ENCODE measurements at places on chromosomes 5 and 9. TPM values are rescaled to one million over a fixed set of nuclear protein-coding genes. Genes with fewer than 3 reads are reported as not detected.

DNA sequence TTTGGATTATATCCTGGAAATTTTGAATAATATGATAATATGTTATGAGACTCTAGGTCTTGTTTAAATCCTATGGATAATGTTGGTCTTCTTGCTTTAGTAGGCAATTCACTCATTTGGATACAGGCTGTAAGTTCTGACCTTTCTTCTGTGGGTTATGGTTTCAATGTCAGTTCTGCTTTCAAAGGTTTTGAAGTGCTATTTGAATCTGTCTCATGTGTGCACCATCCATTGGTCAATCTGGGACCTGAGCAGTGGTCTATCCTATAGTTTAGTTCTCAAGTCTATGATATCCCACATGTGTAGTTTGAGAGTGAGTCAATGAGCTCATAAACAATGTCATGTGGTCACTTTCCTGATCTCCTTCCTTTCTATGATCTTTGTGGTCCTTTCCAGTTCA, 94.4 kb downstream of the RMI1 start:
- H3K27me3 ChIP-seq: peaks cover 4% of the 10 kb centered on the region
- no peaks in the 10 kb centered on the region for H3K4me1 ChIP-seq
- no peak overlapping the region for H3K4me3 ChIP-seq
- no peaks in the 10 kb centered on the region for H3K36me3 ChIP-seq
- no peak for DNase-seq
- H3K27ac ChIP-seq: no peak overlapping the region

DNA sequence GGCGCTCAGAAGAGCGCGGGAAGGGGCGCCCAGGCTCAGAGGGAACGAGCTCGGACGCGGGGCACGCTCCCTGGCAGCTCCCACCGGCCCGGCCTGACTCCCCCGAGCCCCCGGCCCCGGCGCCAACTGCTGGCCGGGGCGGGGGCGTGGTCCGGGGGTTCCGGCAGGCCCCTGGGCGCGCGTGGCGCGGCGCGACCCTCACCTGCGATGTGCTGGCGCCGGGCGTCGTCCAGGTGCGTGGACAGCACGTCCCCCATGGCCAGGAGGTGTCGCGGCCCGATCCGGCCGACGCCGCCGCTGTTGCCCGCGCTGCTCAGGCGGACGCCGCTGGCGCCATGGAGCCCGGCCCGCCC, 43.5 kb upstream of the STXBP1 start:
- peaks cover 41% of the 10 kb centered on the region for H3K4me1 ChIP-seq
- no peak overlapping the region for H3K27ac ChIP-seq
- H3K36me3 ChIP-seq: no peaks in the 10 kb centered on the region
- no peaks in the 10 kb centered on the region for H3K27me3 ChIP-seq

DNA sequence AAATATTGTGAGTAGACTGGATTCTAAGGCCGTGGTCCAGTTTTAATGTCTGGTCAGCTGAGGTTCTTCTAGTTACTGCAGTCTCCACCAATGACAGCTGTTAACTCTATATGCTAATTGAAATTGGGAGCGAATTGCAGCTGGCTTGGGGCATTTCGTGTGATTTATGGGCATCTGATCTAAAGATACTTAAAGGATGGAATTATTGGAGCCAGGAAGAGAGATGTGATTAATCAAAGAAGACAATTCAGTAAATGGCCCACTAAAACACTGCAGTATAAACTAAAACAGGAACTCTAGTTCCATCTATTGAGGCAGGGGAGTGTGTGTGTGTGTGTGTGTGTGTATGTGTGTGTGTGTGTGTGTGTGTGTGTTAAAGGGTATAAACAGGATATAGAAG, 157.5 kb upstream of the IQGAP2 start:
- no peak overlapping the region for H3K4me3 ChIP-seq
- no peaks in the 10 kb centered on the region for H3K36me3 ChIP-seq
- no peak overlapping the region for H3K27ac ChIP-seq
- peaks cover 9% of the 10 kb centered on the region for H3K27me3 ChIP-seq

- no peak for DNase-seq
- H3K27me3 ChIP-seq: no peaks in the 10 kb centered on the region
- no peaks in the 10 kb centered on the region for H3K4me1 ChIP-seq
- no peak overlapping the region for H3K27ac ChIP-seq
These were observed 408.1 kb downstream of the FAM170A start for GRCh38 chr5:120037451-120037850.

The ZNF354C gene
- total RNA-seq: 9.1 TPM

The PCDHB12 gene
- 6.1 TPM for total RNA-seq

The TAF1L gene
- not detected for total RNA-seq

The C7 gene
- total RNA-seq: 18.2 TPM

The C9orf50 gene
- total RNA-seq: 0.87 TPM

The POU5F2 gene
- 1.9 TPM for total RNA-seq
